Astrocyte of the spinal cord (primary cell): ENCODE measurements at places on chromosomes 7 and 10.

GRCh38 chr10:85857791-85858190, 508.8 kb downstream of the GRID1 start:
- no peak for DNase-seq

GRCh38 chr10:108037061-108037460, 872.6 kb upstream of the SORCS1 start:
- no peak for DNase-seq

- DNase-seq = peak; percentile 77
These were observed 56.7 kb downstream of the IDE start for GRCh38 chr10:92517034-92517655.

GRCh38 chr10:17109475-17110207, 20.0 kb downstream of the CUBN start:
- peak; percentile 82 for DNase-seq

DNA sequence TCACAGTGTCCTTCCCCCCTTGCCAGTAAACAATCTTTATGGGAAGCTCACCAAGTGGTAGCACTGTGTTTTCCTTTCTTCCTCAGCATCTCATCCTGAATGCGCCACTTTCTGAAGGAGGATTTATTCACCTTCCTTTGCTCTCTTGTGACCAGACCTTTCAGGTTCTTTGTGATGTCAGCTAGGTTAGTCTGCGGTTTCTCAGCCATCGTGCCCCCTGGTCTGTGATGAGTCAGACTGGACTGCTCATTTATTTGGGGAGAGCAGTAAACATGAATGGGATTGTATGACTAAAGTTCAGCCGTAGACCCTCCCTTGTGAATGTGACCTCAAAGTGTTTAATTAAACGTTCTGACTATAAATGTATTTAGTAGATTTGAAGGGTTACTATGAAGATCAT, 235.1 kb upstream of the CELF2 start:
- DNase-seq = peak; percentile 81

DNA sequence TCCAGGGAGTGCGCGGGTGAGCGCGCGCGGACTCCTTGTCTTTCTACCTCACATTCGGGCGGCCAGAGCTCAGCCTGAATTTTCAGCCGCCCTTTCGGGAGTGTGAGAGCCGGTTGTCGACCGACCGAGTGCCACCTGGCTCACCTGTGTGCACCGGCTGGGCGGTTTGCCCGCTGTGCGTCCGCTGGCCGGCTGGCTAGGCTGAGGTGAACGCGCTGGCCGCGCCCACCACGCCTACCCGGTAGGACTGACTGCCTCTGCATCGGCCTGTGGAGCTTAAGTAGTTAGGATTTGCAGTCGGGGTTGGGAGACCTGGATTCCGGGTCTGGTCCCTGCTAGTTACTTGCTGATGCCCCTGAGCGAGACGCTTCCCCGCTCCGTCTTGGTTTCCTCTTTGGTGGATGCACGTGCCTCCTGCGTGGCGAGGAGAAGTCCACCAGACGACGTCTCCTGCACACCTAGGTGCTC, 553 bp downstream of the TSPAN15 start:
- DNase-seq = no peak

GRCh38 chr10:131517781-131518180, 206.3 kb upstream of the TCERG1L start:
- DNase-seq = no peak

GRCh38 chr7:11430112-11430511, 401.9 kb downstream of the THSD7A start:
- no peak for DNase-seq

GRCh38 chr7:152481082-152481481, 45.3 kb upstream of the KMT2C start:
- no peak for DNase-seq

DNA sequence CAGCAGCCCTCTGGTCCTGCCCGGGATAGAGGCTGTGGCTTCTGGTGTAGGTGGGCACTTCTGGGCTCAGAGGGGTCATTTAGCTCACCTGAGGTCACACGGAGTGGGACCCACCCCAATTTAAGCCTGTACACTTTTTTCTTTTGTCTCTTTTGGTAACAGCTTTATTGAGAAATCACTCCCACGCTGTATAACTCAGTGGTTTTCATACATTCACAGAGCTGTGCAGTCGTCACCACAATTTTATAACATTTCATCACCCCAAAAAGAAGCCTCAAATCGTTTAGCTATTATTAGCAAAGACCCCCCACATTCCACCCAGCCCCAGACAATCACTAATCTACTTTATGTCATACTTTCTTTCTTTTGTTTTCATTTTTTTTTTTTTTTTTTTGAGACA, 62.3 kb downstream of the LHPP start:
- no peak for DNase-seq

- peak; percentile 80 for DNase-seq
These were observed 121.7 kb downstream of the DOCK4 start for GRCh38 chr7:112084520-112084971.

GRCh38 chr10:27100813-27101347, 586 bp upstream of the ANKRD26 start:
- DNase-seq = no peak

DNA sequence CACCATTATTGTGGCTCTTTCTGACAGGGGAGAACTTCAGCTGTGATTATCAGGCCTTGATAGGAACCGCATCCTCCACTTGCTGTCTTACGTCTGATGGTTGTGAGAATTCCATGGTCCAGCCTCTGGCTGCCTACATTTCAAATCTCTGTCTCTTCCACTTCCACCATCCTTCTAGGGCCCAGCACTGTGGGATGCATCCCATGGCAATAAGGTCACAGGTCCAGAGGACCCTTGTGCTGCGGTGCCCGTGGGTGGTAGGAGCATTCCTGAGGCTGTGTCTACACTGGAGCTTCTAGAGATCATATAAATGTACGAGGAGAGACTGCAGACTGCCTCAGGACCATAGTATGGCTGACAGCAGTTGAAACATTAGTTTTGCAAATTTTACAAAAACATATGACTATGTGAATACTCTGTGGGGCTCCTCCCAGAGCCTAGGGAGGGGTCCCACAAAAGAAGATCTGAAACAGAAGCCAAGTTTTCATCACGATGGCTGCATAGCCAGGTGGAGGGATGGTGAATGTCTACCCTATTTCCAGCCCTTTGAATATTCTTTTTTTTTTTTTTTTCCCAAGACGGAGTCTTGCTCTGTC, 11.8 kb downstream of the CALML3 start:
- no peak for DNase-seq

GRCh38 chr10:61899997-61900828, 1.3 kb upstream of the ARID5B start:
- peak; percentile 66 for DNase-seq

GRCh38 chr7:130733931-130734814, at the start of gene KLF14:
TSS of gene KLF14 (minus strand) at chr7:130734207. CDS start at chr7:130734033, 174 bp downstream.
- peak; percentile 29 for DNase-seq

DNA sequence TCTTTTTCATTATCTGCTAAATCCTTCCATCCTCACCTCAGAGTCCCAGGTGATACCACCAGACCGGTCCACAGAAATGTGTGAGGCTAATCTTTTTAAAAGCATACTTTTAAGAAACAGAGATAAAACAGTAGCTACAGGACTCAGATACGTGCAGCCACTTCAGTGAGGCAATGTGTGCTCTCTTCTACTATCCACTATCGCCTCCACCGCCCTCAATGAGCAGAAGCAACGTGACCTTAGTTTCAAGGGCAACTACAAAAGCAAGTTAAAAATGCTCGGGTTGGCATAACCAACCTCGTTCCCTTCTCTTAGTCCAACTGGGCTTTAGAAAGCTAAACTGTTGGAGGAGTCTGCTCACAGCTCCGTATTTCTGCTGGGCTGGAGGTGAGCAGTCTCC, 4.2 kb downstream of the FGFR2 start:
- DNase-seq = no peak

GRCh38 chr10:76647301-76647700, 990.3 kb downstream of the KCNMA1 start:
- DNase-seq = no peak

DNA sequence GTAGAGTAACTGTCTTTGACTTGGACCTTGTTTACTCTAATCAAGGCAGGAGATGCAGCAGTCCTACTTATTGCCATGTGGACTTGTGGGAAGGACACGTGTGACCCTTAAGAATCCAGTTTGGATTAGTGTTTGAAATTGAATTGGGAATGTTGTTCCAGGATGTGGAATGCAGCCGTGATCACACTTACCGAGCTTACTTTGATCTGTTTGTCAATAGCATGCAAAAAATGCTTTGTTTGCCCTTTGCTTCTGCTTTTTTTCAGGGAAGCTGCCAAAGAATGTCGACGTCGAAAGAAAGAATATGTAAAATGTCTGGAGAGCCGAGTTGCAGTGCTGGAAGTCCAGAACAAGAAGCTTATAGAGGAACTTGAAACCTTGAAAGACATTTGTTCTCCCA, 84.7 kb downstream of the CREM start:
- DNase-seq = no peak

GRCh38 chr10:78378192-78378591, 344.5 kb downstream of the RPS24 start:
- DNase-seq = no peak

GRCh38 chr7:24587853-24588252, 14.6 kb downstream of the PALS2 start:
- DNase-seq = no peak
